ENCODE measurements at places on chromosomes 3 and 15.

DNA sequence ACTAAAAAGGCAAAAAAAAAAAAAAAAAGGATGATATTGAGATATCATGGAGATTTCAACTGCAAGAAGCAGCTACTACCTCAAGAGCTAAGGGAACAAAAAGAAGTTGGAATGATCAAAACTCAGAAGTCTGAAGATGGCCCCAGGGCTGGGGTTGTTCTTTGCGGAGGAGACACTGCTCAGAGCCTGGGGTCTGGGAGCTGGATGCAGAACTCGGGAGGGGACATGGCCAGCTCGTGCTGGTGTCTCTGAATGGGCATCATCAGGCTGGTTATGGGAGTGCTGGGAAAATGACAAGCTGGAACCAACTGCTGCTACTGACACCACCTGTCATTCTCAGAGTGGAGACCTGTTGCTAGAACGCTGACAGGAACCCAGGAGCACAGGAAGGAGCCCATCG, 14.2 kb upstream of the ADIPOQ start:
- no peak for DNase-seq

GRCh38 chr3:82940124-82940523, 1178.7 kb upstream of the GBE1 start:
- no peak for DNase-seq

- DNase-seq = no peak
These were observed 15.5 kb downstream of the BMF start for GRCh38 chr15:40092979-40093869.

GRCh38 chr3:162150790-162151189, 654.2 kb downstream of the OTOL1 start:
- no peak for DNase-seq

DNA sequence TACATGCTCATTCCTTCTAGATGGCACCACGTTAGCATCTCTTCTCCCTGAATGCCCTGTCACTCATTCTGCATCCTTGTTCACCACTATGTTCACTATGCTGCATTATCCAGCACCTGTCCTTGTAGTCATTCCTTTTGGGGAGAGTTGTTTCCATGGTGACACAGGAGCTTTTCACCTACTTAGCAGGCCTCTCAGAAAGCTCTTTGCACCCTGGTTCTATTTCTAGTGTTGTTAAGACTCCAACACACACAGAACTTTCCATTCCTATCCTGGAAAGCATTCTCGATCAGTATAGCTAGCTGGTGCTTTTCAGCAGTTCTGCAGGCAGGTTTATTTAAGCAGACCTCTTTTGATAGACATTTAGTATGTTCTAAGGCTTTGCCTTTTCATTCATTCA, 6.7 kb upstream of the RPL14 start:
- DNase-seq = no peak

GRCh38 chr15:90001062-90001682, at the start of gene ZNF710:
TSS of gene ZNF710 (plus strand) at chr15:90001324. CDS start at chr15:90067138, 65,814 bp downstream.
- peak; percentile 58 for DNase-seq

DNA sequence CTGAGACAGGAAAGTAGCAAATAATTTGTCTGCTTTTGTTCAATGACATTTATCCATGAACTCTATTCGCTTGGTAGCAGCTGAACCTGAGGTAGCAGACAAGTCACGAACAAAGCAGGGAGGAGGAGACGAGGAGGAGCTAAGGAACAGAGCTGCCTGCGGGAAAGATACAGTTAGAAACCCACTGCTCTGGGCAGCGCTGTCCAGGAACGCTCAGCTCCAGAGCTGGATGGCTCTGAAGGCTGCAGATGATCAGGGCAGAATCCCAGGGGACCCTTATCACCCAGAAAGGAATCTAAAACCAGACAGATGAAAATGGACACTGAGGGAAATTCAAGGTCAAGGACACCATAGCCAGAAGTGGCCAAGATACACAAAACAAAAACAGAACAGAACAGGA, 257.8 kb downstream of the CD47 start:
- DNase-seq = no peak

- no peak for DNase-seq
These were observed 9.1 kb upstream of the ADPRH start for GRCh38 chr3:119570229-119570628.

DNA sequence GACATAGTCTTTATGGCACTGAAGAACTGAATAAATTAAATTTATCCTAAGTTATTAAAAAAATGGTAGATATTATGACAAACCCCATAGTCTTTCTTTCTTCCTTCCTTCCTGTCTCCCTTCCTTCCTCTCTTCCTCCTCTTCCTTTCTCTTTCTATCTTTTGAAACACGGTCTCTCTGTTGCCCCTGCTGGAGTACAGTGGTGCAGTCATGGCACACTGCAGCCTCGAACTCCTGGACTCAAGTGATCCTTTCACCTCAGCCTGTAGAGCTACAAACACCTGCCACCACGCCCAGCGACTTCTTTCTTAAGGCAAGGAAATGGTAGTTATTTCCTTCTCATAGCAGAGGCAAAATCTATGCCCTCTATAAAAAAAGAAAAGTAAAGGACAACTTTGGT, 354.6 kb downstream of the GAP43 start:
- no peak for DNase-seq

GRCh38 chr3:195133462-195133861, 137.5 kb downstream of the XXYLT1 start:
- DNase-seq = peak; percentile 40

DNA sequence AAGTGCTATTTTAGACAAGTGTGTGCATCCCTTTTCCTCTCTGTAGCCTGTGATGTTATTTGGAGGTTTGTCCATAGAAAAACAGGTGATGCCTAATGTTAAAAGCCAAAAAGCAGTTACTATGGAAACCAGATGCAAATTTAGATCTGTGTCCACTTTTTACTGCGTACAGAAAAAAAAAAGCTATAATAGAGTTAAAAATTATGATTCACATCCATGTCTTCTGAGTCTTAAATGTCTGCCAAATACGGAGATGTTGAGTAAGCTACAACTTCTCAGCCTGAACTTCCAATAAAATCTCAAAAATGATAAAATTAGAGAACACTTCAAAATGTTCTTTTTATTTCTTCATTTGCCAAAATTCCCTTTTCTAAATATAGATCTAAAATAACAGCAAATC, 74.2 kb upstream of the GAP43 start:
- no peak for DNase-seq

- DNase-seq = no peak
These were observed 245.7 kb upstream of the CHRM5 start for GRCh38 chr15:33722673-33723015.

DNA sequence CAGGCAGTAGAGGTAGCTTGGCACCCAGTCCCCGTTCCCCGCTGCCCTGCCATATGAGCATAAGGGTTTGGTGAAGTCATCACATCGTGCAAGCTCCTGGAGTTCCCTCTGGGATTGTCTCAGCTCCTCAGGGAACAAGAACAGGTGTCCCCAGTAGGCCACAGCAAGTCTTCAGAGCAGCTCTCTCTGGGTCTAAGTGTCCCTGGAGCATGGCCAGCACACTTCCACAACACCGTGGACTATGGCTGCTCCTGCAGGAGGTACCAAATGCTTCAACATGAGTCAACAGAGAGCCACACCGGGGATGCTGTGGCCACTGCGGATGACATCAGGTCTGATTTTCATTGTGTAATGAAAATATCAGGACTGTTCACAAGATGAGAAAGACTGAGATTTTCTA, 23.1 kb downstream of the ABHD6 start:
- no peak for DNase-seq

DNA sequence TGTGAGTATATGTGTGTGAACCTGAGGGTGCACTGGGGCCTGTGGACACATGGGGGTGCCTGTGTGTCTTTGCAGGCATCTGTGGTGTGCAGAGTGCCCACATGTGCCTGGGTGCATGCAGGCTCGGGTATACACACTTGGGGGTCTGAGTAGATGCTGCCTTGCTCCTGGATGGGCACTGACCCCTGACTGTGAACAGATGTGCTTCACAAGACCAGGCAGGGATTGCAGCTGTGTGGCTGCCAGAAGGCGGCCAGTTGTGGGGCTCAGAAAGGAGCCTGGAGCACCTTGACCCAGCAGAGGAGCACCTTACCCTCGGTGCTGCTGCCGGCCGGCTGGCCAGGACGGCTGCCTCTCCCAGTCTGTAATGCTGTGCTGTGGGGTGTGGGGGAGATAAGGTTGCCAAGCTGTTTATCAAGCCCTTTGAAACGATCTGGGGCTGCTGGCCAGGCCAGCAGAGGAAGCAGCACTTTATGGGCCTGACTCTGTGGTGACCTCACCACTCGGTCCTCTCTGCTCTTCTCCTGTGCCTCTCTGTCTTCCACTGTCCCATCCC, 55.5 kb upstream of the MRPS22 start:
- DNase-seq = no peak

DNA sequence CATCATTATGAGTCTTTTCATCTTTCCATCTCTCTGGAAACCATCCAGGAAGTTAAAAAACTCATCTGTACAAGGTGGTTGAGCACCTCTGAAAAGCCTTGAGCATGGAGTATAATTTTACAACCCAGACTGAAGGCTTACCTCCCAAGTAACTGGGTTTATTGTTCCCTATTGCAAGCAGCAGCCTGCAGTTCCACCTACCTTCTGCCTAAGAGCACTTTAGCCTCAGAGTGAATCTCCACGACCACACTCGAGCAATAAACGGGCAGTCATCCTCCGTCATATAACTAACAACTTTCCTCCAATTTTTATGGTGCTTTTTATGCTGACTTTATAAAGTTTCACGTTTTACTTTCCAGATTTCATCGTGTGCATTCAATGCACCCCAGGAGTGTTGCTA, 32.8 kb downstream of the OSBPL10 start:
- DNase-seq = no peak

GRCh38 chr15:39269352-39269751, 311.5 kb upstream of the THBS1 start:
- no peak for DNase-seq

DNA sequence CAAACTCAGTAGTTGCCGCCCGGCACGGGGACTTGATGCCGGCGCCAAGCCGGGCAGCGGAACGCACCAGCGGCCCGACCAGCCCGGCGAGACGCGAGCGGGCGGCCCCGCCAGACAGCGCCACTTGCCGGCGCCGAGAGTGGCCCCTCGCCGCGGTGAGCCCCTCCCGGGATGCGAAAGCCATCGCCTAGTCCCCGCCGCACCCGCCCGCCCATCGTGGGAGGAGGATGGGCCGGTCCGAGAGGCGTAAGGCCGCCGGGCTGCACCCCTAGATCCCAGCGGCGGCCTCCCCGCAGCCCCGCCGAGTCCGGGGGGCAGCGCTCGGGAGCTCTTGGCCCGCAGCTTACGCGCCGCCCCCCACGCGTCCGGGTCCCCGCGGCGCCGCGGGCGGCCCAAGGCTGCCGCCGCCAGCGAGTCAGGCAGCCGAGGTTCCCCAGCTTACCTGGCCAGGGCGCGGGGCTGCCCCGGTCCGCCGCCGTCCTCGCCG, 609 bp downstream of the GOLGA8A start:
- DNase-seq = peak; percentile 63

DNA sequence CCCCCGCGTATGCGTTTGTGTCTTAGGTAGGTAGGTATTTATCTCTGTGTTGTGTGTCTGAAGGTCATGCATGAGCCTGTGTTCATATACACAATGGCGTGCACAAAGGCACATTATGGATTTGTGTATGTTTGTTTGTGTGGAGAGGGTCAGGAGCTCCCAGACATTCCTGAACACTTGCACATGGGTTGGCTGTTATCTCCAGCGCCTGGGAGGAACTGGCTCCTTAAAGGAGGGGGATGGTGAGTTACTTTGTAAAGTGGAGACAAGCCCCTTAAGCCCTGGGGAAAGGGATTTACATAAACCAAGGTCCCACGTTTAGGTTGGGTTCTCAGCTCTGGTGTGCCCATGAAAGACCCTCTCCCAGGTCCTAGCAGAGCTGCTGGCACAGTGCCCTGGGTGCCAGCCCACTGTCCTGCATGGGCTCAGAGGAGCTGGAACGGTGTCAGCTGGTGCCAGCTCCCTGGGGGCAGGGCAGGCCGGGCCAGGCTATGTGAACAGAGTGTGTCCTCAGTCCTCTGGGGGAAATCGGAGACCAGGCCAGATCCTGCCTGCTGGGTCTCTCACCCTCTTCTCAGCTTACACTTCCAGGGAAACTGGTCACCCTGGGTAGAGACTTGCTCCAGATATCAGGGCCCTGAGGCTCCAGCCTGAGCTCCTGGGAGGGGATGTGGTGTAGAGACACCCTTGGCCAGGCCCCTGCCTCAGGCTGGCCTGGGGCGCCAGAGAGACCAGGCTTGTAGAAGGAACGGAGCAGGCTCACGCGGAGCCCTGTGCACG, 25.1 kb downstream of the SNX33 start:
- no peak for DNase-seq

Data from activated T-cell treated with anti-CD3 and anti-CD28 coated beads, Interleukin-2, amount 50 U/mL, for 48 hours (primary cell).